ENCODE measurements at places on chromosomes 7 and 10.

DNA sequence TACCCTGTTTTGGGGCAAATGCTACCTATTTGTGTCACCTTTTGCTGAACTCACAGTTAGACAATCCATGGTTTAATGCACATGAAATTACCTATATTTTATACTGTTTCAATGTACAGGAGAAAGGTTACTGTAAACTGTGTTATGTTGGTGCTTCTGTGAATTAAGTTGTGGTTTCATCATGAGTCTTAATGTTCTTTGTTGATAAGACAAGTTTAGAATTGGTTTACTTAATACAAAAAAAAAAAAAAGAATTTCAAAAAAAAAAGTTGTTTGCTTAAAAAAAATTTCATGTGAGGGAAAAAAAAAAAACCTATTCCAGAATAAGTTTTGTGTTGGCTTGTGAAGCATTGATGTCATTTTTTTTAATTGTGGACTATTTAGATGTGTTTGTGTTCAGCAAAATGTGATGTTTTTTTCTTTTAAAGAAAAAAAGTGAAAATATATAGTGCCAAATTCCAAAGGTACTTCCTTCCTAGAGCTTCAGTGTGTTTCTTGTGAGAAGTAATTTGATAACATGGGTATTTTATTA lies 280.3 kb downstream of the USP6NL start:
- no peak for DNase-seq

DNA sequence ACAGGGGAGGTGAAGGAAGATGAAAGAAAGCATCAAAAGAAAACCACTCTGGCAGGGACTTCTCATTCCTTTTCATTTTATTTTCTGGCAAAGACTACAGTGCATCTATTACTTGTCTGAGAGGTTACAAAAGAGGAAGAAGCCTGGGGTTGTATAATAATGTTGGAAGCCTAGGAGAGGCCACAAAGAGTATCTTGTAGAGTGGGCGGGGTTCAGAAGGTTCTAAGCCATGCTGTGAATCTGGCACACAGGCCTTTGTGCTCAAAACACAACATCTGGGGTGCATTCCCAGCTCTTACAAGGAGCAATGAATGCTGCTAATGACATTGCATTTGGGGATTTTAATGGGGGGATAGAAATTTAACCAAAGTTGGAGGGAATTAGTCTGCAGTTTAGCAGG lies 49.4 kb downstream of the MRPL32 start:
- no peak for DNase-seq

- DNase-seq, result no peak
Measured at GRCh38 chr7:106870983-106871410, 5.9 kb downstream of the PIK3CG start.

GRCh38 chr7:82945480-82945879 lies 217.2 kb downstream of the PCLO start:
- no peak for DNase-seq

- no peak for DNase-seq
Measured at GRCh38 chr10:124245806-124246440, 152.5 kb upstream of the CHST15 start.
